Natural killer cell (primary cell): ENCODE measurements at places on chromosomes 16 and 17. TPM values are rescaled to one million over a fixed set of nuclear protein-coding genes. Genes with fewer than 3 reads are reported as not detected.

The ZNF286A gene
- 14.9 TPM for total RNA-seq

The ENPP7 gene
- 0.95 TPM for total RNA-seq

DNA sequence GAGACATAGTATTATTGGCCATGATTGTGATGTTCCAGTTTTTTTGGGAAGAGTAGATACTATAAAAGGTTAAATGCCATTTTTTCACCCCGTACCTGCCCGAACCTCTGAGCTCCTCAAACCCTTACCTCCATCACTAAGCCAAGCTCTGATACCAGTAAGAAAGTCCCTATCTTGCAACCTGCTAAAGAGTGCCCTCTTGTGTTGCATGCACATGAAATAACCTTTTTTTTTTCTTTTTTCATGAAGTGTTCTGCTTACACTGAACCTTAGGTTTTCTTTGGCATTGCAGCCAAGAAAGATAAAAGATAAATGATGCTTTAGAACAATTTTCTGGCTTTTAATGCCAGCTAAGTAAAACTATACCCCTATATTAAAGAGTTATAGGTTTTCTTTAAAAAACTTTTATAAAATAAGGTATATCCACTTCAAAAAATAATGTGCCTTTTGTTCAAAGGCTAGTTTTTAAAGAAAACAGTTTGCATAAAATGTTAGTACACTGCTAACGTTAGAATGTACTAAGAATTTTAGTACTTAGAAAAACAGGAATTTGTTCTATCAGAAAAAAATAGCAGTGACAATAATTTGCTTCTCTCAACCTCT is 295.3 kb upstream of the PMFBP1 start:
- no peak for DNase-seq

DNA sequence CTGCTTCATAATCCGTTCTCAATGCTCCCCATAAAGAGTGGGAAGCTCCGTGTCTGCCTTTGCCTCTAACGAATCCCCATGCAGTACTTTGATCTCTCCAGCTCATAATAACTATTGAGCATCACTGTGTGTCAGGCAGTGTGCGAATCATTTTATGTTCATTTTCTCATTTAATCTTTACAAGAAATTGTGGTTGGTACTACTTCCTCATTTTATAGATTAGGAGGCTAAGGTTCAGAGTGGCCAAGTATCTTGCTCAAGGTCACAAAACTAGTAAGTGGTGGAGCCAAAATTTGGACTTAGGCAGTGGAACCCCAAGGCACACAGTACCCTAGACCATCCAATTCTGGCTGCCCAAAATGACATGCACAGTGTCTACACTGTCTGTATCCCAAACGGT is 44.8 kb downstream of the ABCC12 start:
- DNase-seq = no peak

DNA sequence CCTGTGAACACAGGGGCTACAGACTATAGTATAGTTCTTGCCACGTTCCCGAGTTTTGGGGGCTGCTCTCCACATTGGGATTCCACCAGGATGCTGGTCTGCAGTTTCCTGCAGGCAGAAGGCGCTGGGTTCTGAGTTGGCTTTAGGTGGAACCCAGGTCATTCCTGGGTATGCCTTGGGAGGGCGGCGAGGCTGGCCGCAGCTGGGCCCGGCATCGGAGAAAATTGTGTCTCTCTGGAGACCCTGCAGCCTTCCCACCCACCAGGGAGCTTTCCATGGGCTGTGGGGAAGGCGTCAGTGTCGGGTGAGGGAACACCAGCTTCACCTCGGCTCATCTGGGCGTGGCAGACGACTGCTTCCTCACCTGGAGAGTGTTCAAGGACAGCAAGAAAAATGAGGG is 183.6 kb downstream of the RAB11FIP4 start:
- DNase-seq = no peak

- DNase-seq = no peak
Observed at GRCh38 chr16:15741207-15741871, 91.3 kb downstream of the NDE1 start.

GRCh38 chr17:61519754-61520440 is 67.7 kb downstream of the TBX4 start:
- no peak for DNase-seq
